ENCODE measurements at places on chromosomes 2 and 18.
A peak's percentile ranks its signal among the peaks of the same experiment; 100 is the strongest.

- DNase-seq: no peak
These were observed 319.9 kb downstream of the NBAS start for GRCh38 chr2:15241201-15241600.

DNA sequence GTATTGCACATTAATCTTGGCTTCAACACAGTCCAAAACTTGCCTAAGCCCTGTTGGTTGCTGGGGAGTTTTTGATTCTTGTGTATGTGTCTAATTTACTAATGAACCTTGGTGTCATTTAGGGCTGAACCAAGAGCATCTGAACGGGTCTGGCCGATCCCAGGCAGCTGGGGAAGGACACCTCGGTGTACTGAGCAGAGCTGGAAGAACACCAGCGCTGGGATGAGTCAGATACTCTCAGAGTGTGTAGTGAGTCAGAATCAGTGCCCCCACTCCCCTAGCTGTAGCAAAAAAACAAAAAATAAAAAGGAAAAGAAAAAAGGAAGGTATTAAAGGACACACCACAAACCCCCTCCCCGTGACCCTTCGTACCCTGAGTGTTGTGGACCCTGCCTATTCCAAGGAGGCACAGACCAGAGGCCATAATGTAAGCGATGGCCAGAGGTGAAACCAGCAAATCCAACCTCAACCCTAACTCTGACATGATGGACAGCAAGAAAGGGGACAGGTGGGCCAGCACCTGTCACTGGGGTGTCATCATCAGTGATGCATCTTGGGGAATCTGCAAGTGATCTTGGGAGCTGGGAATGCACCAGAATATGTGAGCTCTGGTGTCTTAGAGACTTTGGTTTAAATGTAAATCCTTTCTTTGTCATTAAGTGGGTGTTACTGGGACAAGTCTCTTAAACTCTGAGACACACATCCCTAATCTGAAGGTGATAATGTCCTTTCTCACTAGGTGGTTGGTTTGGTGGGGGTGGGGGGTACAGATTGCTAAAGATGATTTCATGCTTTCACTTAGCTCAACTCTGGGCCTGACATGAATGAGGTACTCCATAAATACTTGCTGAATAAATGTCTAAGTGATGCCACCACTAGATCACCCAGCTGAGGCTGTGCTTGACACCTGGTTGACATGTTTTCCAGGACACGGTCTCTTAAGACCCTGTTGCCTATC is 34.2 kb upstream of the NCOA1 start:
- peak; percentile 86 for DNase-seq

DNA sequence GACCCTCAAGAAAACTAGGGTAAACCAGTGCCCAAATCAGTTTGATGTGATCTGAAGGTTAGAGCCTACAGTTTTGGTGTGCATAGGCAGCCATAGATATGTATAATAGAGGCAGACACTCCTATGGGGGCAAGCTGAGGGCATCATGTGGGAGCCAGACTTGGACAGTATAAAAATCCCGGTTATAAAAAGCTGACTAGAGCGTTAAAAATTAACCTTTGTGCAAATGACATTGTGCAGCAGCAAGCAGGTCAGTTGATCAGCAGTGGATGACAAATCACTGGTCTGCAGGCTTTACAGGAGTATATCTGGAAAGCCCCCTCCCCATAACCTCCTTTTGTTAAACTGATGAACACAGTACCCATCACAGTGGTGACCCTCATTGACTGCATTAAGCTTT is 107.8 kb downstream of the CTNNA2 start:
- no peak for DNase-seq

- no peak for DNase-seq
These were observed 702.6 kb upstream of the LRRTM1 start for GRCh38 chr2:81007104-81007503.

- DNase-seq: no peak
These were observed 62.8 kb downstream of the NBEAL1 start for GRCh38 chr2:203077451-203077850.

DNA sequence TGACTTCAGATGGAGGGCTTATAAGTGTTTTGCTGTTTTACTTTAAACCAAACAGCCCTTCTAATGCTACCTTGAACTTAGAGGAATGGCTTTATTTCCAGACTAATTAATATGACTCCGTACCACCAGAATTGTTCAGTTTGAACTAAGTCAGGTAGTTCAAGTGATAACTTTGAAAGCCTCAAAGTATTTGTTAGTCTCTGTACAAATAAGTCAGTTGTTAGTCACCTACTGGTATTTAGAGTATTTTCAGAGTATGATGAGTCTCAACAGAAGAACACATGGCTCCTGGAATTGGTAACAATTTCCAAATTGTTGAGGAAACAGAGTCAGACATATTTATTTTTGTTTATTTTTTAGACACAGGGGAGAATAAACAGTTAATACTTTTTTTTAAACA is 381.8 kb upstream of the NRXN1 start:
- DNase-seq: no peak

- no peak for DNase-seq
These were observed 21.2 kb downstream of the FN1 start for GRCh38 chr2:215414674-215415073.

GRCh38 chr2:113757138-113757657 is 756 bp upstream of the SLC35F5 start:
- no peak for DNase-seq

DNA sequence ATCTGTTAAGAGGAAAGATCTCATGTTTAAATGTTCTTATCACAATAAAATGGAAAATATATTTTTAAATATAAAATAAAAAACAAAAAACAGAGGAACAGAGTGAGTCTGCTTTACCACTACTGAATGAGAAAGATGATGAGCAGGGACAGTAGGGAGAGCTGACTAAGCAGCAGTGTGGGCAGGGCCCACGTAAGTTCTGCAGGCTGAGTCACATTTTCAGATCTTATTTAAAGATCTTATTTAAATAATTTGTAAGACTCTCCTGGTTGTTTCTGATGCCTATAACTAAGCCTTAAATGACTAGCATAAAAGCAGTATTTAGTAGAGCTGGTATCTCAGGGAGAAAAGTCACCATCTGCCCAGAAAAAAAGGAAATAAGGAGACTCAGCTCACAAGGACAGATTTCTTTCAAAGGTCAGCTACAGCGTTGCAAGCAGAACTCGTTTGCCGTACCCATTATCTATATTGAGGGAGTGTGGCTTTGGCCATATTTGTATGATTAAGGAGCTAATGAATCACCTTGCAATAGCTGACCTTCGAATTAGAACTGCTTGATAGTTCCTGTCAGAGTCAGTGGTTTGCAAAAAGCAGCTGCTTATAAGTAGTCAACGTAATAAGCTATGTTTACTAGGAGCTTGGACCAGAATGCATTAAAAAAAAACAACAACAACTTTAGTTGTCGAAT is 322.1 kb upstream of the CHAC2 start:
- peak; percentile 61 for DNase-seq

DNA sequence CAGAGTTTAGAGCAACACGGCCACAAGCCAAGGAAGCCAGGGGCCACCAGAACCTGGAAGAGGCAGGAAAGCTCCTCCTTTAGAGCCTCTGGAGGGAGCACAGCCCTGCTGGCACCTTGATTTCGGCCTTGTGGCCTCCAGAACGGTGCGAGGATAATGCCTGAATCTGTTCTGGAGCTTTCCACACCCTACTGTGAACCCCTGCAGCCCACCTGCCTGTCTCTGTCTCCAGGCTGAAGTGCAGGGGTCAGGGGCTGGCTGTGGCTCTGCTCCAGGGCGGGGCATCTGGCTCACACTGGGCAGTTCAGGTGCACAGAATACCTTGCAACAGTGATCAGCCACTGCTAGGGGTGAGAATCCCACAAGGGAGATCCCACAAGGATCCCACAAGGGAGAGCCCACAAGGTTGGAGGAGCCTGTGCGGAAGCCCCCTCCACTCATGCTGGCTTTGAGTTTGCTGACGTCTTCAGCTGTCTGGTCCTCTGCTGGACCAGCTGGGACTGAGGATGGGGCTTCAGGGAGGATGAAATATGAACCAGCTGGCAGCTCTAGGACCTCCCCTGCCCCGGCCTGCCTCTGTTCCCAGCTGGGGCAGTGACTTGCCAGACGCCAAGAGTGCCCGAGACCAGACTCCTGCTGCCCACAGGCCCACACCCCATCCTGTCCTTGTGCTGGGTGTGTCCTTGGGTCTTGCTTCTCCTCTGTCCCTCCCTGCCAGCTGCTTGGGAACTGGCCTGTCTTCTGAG is 56.4 kb upstream of the OTOS start:
- DNase-seq: no peak

GRCh38 chr2:23495661-23496114 is 110.7 kb downstream of the KLHL29 start:
- no peak for DNase-seq

DNA sequence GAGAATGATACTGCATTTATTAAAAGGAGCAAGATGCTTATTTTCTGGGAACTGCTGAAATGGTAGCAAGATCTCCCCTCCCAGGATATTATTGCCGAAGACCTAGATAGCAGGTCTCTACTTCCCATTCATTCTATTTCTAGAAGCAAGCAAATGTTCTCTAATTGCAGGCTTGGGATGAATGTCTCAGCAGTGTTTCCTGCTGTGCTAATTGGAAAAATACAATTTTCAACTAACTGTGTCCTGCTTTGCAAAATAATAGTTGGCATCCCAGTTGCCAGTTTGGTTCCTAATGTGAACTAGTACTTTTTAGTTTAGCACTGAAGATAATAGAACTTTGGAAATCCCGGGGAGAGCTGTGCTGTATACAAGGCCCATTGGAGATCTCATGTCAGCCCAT is 26.1 kb downstream of the SLC20A1 start:
- DNase-seq: no peak

GRCh38 chr2:108534584-108535356 is 500 bp downstream of the LIMS1 start:
- DNase-seq: peak; percentile 60

- DNase-seq: no peak
These were observed 104.3 kb downstream of the SRBD1 start for GRCh38 chr2:45506756-45507155.

DNA sequence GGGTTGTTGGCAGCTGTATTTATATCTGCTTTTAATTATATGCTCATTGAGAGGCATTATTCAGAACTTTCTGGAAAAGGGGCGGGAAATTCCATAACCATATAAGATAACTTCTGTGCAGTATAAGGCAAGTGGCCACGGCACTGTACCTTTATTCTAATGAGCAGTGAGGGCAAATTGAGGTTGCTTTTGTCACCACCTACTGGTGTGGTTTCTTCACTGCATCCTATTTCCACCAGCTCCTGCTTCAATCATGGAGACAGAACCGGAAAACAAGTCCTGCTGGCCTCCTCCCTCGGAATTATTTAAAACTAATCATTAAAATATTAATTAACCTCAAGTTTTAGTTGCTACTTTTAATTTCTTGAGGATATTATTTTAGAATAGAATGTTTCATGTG is 759.4 kb downstream of the CBLN2 start:
- DNase-seq: no peak

- no peak for DNase-seq
These were observed 35.8 kb downstream of the FMNL2 start for GRCh38 chr2:152370783-152371182.

DNA sequence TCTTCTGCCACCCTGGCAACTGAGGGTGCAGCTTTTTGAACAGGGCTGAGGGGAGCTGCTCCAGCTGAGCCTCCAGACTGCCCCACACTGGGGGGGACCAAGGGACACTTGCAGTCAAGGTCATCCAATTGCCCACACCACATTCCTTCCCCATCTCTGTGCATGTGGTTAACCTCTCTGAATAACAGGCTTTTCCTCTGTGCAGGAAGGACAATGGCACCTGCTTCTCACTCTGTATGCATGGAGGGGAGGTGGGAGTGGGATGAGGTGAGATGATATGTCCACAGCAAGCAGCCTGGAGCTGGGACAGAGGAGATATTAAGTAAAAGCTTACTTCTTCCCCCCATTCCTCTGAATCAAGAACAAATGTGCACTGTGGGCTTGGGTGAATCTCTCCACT is 39.1 kb upstream of the TEX51 start:
- DNase-seq: no peak

DNA sequence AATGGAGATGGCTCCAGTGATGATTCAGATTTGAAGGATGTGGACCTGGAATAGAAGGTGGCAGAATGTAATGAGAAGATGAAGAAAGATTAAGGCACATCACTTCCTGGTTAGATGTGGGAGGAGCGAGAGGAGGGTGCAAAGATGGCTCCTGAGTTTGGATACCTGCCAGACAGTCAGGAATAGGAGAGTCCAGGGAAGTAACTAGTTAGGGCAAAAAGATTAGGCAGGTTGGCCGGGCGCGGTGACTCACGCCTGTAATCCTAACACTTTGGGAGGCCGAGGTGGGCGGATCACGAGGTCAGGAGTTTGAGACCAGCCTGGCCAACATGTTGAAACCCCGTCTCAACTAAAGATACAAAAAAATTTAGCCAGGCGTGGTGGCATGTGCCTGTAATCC is 5.6 kb downstream of the C2orf74 start:
- DNase-seq: no peak

DNA sequence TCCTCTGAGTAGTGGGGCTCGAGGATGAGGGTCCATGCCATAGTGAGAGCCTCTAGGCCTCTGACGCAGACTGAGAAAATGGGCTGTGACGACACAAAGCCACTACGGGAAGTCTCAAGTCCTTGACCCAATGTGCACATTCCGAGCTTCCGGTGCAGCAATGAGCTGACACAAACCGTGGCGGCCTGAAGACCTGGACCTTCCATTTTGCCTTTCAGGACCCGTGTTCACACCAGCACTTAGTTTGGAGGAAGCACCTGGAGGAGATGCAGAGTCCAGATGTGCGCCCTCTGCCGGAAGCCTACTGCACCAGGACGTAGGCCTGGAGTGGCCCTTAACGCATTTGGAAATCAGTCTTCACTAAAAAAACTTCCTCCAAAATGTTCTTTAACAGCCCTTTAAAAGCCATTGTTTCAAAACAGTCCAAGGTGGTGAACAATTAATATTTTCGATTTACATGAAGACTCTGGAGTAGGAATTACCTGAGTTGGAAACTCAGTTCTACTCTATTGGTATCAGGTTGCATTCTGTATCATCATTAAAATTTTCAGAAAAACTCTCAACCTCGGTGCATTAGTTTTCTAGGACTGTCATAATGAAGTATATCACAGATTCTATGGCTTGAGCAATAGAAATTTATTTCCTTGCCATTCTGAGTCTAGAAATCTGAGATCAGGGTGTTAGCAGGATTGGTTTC is 33.9 kb downstream of the BMP10 start:
- DNase-seq: peak; percentile 35

- no peak for DNase-seq
These were observed 13.3 kb downstream of the GAREM2 start for GRCh38 chr2:26185954-26186770.

- no peak for DNase-seq
These were observed 25.3 kb downstream of the PREPL start for GRCh38 chr2:44335806-44336538.
